DMS53 (cell line): ENCODE measurements at places on chromosomes 2 and 18.

- DNase-seq = no peak
Observed at GRCh38 chr18:54981076-54981475, 21.8 kb upstream of the CCDC68 start.

GRCh38 chr2:232886176-232886575 lies 16.1 kb downstream of the SNORC start:
- DNase-seq = no peak

DNA sequence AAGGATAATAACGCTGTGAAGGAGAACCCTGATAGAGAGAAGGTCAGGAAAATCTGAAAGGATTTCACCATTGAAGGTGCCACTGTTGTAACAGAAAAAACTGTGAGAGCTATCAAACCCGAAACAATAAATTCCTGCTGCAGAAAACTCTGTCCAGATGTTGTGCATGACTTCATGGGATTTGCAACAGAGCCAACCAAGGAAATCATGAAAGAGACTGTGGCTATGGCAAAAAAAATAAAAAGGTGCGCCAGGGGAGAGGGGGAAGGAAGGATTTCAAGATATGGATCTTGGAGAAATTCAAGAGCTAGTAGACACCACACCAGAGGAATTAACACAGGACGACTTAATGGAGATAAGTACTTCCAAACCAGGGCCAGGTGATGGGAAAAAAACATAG lies 88.0 kb downstream of the LDLRAD4 start:
- no peak for DNase-seq

- DNase-seq = no peak
Observed at GRCh38 chr18:76233406-76233805, 261.6 kb downstream of the ZNF516 start.

DNA sequence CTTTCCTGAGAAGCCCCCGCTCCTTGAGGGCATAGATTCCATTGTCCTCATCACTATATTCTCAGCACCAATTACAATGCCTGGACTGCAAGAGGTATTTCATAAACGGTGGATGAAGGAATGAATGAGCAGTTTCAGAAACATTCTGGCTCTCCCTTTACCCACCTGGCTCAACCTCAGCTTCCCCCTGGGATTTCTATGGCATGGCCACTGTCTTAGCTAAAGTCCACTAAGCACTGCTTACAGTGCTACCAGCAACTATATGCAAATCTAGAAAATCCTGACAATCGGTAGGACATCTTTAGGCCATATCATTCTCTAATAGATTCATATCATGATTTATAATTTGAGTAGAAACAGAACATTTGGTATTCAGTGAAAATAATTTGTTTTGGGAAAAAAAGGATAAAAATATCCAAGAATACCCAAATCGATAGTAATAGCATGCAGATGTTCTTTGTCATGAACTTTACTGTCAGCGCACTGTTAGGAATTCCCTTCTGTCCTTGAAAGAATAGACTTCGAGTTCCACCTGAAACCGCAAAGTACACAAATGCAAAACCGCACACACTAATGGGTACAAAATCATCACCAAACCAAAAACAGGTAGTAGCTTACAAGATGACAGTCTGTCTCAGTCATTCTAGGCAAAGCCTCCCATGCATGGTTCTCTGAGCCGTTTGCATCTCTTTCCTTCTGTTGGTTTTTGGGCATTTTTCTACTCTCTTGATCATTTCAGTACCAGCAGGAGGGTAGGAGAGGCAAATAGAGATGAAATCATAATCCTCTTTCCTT lies 303.6 kb upstream of the ID2 start:
- DNase-seq = no peak

DNA sequence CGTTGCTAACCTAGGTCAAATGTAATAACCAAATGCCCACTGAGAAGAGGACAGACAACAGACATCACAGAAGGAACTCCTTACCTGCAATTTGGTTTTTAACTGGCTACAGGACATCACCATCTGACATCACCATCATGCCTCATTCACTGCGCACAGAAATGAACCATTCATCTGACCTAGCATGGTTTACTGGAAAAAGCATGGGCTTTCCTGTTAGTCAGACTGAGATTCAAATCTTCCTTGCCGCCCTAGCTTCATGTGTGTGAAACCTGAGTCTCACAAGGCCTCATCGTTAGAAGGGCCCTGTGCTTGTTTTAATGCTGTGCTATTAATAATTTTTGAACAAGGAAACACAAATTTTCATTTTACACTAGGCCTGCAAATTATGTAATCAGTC lies 1.1 kb upstream of the HIBCH start:
- DNase-seq = no peak

DNA sequence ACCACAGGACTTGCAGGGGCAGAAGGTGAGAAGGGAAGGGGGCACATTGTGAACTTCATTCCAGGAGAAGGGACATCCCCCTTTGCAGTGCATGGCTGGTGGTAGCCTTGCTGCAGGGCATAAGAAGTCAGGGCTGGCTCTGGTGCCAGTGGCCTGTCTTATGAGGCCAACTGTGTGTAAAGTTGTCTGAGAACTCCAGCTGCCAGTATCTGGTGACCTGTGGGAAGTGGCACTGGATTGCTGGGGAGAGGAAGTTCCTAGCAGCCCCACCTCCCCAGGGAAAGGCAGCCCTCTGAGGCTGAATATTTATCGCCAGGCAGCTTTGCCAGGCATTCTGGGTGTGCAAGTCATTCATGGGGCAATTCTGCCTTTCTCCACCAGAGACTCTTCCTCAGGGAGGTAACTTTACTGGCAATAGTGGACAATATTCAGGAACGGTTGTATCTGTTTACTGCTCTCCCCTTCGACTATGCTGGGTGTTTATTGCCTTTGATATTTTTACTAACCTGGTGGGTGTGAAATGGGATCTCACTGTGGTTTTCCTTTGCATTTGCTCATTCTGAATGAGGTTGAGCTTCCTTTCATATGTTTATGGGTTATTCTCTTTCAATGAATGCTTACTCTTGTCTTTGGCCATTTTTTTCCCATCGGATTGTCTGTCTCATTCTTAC lies 12.3 kb downstream of the TRPM8 start:
- DNase-seq = peak; percentile 62

GRCh38 chr18:6920099-6920955 lies 190.8 kb downstream of the ARHGAP28 start:
- DNase-seq = peak; percentile 94

DNA sequence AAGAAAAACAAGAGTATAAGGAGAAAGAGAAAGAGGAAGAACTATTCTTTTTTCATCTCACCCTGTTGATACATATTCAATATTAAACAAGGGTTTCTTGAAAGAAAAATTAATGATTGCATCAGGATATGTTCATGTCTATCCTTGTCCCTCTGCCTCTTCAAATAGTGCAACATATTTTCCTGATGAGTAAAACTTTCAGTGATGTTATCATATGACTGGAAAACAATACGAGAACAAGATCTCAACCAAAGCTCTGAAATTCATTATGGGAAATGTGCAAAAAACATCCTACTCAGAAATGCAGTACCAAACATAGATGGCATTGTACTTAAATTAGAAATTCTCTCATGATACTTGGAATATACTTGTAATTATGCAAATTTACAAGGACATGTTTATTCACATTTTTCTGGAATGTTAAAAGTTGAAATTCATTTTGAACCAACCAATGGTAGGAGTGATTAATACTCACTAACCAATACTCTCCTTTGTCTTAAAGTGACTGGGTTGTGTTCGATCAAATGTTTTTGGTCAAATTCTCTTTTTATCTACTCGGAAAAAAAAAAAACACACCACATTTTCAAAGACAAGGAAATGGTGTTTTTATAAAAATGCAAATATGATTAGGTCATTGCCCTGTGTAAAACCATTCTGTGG lies 148.9 kb upstream of the GULP1 start:
- peak; percentile 24 for DNase-seq

- peak; percentile 5 for DNase-seq
Observed at GRCh38 chr2:10028407-10028987, 14.9 kb upstream of the KLF11 start.

DNA sequence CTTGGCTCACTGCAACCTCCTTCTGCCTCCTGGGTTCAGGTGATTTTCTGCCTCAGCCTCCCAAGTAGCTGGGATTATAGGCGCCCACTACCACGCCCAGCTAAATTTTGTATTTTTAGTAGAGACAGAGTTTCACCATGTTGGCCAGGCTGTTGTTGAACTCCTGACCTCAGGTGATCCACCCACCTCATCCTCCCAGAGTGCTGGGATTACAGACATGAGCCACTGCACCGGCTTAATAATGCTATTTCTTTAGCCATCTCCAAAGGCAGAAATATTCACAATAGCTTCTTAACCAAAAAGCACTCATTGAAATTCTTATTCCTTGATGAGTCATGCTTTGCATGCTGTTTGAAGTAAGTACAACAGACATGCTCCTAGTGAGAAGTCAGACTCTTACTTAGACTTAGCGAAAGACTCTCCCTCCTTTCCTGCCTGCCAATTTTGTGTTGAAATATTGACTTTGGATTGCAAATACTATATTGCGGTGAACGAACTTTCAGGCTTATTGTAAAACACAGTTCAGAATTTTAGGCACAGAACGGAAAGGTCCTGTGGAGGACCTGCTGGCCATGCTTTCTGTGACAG lies 4.4 kb downstream of the ACTR3 start:
- DNase-seq = peak; percentile 28

DNA sequence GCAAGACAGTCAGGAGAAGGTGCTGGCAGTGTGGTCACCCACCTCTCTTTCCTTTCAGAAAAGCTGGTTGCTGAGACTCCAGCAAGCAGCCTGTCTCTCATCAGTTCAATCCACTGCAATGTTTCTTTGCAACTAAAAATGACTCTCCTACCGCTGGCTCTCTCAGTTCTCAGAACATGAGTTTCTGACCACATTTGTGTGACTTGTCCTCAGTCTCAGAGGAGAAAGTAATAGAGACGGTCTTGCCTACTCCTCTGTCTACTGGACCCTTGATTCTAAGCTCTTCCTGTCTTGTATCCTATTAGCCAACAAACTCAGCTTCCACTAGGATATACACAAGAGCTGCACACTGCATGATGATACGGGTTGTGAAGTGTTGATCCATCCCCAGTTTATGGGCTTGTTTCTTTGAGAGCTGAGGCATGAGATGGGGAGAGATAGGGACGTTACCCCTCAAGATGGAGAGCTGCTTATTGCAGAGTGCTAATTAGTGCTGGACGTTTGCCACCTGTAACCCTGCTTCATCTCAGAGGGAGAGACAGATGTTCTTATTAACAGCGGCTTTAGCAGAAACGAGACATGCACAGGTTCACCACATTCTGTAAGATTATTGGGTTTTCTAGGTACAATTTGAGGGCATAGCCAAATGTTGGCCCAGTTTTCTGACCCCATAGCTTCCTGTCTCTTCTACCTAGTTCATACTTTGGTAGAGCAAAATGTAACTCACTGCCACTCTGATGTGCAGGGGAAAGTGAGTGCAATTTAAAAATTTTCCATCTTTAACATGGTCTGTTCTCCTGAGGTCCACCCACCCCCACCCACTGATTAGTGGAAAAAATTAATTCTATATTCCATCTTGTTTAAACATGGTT lies 32.4 kb upstream of the YWHAQ start:
- DNase-seq = no peak

- no peak for DNase-seq
Observed at GRCh38 chr2:237300739-237301138, 113.2 kb downstream of the COL6A3 start.

- DNase-seq = no peak
Observed at GRCh38 chr2:37985333-37985732, 60.2 kb downstream of the RMDN2 start.

DNA sequence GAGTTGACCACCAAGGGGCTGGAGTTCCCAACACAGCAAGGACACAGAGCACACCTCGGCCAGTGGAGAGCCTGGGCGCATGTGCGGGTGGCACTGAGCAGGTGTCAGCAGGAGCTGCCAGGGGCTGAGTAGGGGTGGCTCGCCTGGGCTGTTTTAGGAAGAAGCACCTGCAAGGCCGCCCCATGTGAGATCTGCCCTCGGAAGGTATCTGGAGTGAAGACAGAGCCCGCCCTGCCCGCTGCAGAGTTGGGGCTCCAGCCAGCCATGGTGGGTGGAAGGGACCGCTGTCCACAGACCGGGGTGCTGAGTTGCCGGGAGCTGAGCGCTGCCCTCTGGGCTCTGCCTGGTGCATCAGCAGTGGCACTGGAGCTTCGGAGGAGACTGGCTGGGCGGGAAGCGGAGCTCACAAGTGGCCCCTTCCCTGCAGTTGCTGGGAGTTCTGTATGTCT lies 35.2 kb downstream of the MTERF4 start:
- no peak for DNase-seq
